ENCODE measurements at places on chromosomes 11 and 22.

GRCh38 chr11:63761931-63762653 lies 6.5 kb downstream of the ZFTA start:
- no peak for DNase-seq

DNA sequence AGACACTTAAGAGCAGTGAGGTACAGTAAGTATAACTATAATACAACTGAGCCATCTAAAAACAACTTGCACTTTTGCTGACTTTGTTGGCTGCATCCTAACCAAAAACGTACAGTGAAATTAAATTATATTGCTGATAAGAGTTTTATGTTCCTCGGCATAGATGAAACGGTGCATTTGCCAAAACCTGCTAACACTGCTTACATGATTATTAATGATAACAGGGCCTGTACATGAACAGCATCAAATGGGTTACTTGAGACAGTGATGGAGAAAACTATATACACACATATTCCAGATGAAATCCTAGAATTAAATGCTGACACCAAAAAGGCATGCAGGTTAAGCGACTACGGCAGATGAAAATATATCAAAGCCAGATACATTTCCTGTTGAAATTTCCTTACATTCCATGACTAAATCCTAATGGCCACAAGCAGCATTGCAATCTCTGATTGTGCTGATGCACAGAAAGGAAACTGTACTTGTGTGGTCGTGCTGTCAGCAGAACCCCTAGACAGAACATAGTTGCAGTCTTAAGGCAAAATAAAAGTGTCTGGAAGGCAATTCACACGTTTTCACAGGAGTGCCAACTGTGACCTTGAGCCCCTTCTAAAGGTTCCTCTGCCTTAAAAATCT lies 143.9 kb downstream of the CADM1 start:
- DNase-seq: peak; percentile 33

- DNase-seq: no peak
Observed at GRCh38 chr11:2072551-2073261, 66.5 kb downstream of the IGF2 start.

GRCh38 chr11:119672597-119672996 lies 56.4 kb downstream of the NECTIN1 start:
- DNase-seq: no peak
